ENCODE measurements at places on chromosomes 2 and 18.
A peak's percentile ranks its signal among the peaks of the same experiment; 100 is the strongest.

DNA sequence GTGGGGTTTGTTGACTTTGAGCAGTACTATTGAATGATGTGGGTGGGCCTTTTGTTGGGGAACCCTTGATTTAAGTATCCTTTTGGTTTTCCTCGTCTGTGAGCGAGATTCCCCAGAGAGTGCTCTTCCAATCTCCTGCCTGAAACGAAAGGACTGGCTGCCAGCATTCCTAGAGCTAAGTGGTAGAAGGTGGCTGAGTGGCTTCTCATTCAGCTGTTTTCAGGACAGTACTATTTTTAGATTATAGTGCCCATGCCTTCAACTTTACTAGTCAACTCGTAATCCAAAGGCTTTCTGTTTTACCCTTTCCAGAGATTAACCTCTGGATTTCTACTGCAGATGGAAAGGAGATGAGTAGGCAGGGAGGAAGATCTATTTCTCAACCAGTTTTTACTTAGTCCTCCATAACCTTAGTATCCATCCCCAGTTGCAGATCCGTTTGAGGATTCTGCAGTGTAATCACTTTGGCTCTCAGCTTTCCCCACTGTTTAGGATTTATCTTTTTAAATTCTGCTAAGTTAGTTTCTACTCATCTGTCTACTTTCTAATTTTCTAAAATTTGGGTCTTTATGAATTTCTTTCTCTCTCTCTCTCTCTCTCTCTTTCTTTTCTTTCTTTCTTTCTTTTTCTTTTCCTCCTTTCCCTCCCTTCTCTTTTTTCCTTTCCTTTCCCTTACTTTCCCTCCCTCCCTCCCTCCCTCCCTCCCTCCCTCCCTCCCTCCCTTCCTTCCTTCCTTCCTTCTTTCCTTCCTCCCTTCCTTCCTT is 9.2 kb downstream of the SLC4A1AP start:
- no peak for DNase-seq

GRCh38 chr2:50491541-50492476 is 540.1 kb downstream of the NRXN1 start:
- peak; percentile 8 for DNase-seq

DNA sequence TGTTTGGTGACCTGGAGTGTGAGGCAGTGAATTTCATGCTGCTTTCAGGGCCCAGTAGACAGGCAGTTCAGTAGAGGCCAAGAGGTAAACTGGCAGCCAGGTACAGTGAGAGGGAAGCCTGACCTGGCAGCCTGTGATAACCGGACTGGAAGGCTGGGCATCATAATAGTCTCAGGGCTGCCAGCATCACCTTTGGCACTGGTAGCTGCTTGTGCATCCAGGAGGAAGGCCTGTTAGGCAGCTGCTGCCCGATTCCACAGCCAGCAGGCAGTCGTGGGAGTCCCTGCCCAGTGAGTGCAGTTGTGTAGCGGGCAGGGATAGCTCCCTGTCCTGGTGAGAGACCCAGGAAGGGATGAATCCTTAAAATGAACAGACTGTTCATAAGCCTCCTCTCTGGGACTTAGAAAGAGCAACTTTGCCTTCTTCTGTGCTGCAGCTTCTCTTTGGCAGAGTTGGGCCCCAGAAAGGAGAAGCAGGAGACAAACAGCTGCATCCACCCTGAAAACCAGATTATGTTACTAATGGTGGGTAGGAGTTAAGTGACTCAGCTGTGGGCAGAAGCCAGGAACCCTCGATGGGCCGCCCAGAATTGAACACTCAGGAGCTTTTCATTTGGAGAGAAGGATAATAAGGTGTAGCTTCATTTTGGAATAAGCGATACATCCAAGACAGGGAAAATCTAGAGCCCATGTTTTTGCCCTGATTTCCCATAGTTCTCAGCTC is 8.1 kb upstream of the GPBAR1 start:
- DNase-seq = no peak

DNA sequence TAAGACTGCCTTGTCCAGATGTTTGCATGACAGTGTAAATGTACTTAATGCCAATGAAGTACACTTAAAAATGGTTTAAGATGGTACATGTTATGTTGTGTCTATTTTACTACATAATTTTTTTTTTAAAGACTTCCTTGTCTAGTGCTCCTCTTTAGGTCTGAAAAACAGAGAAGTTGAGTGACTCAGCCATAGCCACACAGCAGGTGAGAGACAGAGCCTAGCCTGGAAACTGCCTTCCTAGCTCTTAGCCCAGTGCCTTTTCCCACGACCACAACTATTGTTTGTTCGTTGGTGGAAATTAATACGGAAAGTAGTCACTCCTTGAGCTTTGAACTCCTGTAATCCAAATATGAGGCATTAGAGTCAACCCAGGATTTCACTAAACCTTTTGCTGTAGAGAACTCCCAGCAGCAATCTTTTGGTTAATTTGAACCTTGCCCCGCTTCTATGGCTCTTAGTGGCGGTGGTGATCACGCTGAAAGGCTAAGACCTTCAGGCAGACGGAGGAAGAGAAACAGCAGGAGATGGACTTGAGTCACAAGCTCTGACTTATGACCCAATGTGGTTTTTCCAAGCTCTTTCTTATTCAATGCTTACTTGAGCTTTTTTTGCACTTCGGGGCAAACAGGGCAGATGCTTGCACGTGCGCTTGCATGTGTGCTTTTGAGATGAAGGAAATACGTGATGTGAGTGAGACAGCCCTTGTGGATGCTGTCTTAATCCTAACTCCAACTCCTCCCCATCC is 21.2 kb downstream of the TRIB2 start:
- DNase-seq = no peak

DNA sequence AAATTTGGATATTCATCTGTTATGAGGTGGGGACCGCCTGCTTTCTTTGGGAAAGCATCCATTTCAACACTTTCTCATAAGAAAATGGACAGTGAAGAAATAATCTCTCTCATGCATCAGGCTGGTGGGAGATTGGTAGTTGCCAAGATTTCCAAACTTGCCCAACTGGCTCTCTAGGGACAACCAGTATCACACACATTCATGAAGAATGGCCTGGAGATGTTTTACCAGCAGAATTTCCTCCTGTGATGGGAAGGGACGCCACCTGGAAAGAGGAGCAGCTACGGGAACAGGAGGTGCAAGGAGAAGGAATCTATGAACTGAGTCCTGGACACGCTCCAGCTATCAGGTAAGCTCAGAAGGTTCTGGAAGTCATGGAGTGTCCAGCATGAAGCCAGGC is 39.4 kb downstream of the LIPG start:
- DNase-seq = no peak

DNA sequence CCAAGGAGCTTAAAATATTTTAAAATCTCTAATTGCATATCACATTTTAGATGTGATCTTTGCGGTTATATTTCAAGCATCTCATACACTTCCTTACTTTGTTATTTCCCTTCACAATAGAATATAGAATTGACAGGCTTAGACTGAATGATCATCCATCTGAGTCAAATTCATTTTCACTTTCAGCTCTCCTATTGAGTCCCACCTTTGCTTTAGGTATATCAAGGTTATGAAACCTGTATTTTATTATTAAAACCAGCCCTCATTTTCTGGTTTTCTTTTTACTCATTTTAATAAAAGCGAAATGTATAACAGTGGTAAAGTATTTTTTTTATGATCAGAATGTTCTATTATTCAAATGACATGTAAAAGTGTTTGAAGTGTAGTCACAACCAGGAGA is 162.9 kb upstream of the KYNU start:
- DNase-seq = no peak

- DNase-seq = no peak
Measured at GRCh38 chr18:36389811-36390581, 92.5 kb downstream of the FHOD3 start.

- no peak for DNase-seq
Measured at GRCh38 chr18:52636536-52636935, 296.5 kb downstream of the DCC start.

DNA sequence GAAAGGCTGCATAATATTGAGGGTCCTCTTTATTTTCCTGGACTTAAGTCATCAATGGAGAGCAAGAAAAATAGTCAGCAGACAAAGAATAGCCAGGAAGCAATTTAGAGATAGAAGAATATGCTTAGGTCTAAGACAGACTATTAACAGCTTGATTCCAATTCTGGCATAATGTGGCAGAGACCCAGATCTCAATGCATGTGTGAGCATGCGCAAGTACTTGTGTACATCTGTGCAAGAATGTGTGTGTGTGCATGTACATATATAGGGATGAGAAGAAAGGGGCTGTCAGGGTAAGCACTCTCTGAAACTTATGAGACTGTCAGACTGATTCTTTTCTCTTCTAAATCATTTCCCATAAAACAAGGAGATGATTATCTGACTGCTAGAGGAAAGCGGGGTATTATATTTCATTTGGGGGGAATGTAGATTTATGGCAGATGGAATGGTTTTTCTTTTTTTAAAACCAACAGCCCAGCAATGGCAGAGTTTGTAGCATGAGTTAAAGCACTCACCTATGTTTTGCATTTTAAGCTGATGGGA is 381.3 kb upstream of the SPRED2 start:
- peak; percentile 2 for DNase-seq

GRCh38 chr2:121801916-121802315 is 46.5 kb downstream of the TSN start:
- no peak for DNase-seq

DNA sequence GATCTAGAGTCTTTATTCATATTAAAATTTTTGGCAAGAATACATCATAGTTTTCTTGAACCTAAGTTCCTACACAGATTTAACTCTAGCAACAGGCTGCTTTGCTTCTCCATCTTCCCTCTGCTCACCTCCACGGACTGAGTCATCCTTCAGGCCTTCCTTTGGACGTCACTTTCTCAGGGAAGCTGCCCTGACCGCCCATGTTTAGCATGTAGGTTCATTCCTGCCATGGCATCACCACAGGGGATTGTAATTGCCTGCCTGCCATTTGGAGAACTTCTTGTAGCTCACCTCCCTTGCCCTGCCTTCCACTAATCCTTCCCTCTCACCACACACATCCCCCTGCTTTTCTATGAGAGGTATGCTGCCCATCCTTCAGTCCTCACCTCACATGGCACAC is 43.9 kb upstream of the B3GNT2 start:
- peak; percentile 57 for DNase-seq

- no peak for DNase-seq
Measured at GRCh38 chr2:181910028-181910831, 18.7 kb downstream of the ITPRID2 start.

- no peak for DNase-seq
Measured at GRCh38 chr2:10137053-10137843, 14.7 kb downstream of the RRM2 start.

GRCh38 chr2:8501061-8501720 is 180.7 kb upstream of the ID2 start:
- DNase-seq = no peak

DNA sequence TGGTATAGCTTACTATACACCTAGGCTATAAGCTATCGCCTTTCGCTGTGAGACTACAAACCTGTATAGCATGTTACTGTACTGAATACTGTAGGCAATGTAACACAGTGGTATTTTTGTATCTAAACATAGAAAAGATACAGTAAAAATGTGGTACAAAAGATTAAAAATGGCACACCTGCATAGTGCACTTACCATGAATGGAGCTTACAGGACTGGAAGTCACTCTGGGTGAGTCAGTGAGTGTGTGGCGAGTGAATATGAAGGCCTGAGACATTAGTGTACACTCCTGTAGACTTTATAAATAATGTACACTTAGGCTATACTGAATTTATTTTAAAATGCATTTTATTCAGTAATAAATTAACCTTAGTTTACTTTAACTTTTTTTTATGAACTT is 258.2 kb upstream of the SP5 start:
- DNase-seq = no peak

- no peak for DNase-seq
Measured at GRCh38 chr2:12269041-12269972, 447.4 kb upstream of the TRIB2 start.

Data from fibroblast of skin of right quadriceps (primary cell).